ENCODE measurements at places on chromosomes 5 and 9. TPM values are rescaled to one million over a fixed set of nuclear protein-coding genes. Genes with fewer than 3 reads are reported as not detected.

DNA sequence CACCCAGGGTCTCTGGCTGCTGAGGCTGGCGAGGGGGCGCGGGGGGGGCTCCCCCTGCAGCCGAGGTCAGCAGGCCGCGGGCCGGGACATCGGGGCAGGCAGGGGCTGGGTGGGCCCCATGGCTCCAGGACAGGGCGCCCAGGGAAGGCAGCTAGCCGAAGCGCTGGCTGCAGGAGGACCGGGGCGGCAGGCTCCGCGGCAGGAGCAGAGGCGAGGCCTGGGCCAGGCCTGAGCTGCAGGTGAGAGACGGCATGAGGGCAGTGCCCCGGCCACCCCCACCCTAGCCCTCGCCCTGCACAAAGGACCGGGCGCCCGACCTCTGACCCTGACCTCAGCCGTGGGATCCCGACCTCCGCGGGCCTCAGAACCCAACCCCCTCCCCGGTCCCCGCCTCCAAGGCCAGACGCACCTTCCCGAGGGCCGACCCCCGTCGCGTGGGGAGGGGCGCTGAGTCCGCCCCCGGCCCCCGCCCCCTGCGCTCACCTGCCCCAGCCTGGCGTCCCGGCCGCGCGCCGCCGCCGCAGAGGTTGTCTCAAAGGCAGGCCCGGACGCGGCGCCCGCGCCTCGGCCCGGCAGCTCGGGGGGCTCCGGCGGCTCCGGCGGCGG, 431 bp downstream of the RNF208 start:
- no peak for DNase-seq

TMEM232 gene
- 1.4 TPM for total RNA-seq

DNA sequence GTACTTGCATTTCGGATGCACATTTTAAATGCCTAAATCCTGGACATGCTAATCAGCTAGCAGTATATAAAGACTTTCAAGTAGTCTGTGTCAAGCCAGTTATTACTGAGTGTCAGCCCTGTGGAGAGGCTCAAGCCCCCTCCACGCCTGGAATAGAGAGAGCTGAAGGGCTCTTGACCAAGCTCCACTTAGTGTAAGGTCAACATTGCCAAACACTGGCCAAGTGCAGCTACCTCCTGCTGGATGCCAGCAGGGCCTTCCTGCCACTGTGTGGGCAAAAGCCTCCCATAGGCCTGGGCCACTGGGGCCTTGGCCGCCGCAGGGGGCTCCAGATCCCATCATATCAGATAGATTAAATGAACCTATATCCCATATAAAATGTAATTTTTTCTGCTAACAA, 239.4 kb upstream of the PANK3 start:
- DNase-seq, result no peak

GRCh38 chr5:176388003-176388443, 375 bp downstream of the NOP16 start:
- DNase-seq, result no peak

- no peak for DNase-seq
Measured at GRCh38 chr5:9799606-9800005, 169.5 kb upstream of the TAS2R1 start.

GRCh38 chr9:124284940-124285441, 27.2 kb downstream of the NEK6 start:
- DNase-seq, result peak; percentile 62

CDH18 gene
- 0.36 TPM for total RNA-seq

CMYA5 gene
- total RNA-seq, result 2.1 TPM

Data from osteoblast (primary cell).